BJ (cell line): ENCODE measurements at places on chromosomes 16 and 17.

- DNase-seq, result no peak
These were observed 20.8 kb downstream of the CEP112 start for GRCh38 chr17:66171172-66171571.

DNA sequence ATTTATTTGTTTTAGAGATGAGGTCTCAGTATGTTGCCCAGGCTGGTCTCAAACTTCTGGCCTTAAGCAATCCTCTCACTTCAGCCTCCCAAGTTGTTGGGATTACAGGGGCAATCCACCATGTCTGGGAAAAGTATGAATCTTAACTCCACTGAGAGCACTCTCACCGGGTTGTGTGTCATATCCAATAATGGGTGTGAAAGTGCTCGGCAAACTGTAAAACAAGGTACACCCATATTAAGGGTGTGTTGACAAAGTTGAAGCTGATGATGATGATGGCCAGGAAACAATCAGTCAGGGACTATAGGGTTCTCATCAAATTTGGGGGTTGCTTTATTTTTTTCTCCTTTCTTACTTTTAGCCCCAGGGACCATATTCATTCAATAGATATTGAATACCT lies 25.3 kb upstream of the TMC5 start:
- DNase-seq, result no peak

DNA sequence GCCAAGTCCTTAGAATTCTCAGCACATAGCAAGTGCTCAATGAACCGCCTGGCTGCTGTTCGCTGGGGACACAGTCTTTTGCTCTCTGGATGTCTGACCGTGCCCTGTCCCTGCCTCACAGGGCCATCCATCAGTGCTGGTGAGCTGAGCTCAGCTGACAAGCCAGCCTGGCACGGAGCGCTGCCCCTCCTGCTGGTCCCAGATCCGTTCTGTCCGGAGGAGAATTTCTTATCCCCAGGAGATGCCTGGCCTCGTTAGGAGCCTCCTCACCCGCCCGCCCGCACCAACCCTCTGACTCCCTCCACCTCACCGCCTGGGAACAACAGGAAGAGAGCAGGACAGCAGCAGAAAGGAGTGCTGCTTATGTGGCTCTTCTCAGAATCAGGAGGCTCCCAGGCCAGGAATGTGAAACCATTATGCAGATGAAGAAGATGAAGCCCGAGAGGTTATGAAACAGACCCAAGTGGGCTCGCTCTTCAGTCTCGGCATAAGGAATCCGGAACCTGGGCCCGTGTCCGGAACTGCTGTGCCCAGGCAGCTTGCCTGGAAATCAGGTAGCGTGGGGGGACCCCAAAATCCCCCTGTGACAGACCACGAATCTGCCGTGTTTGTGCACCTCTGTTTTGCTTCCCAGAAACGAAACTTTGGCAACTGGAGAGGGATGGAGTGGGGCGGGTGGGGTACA lies 28.8 kb upstream of the RMI2 start:
- no peak for DNase-seq

GRCh38 chr17:73058022-73058421 lies 34.5 kb downstream of the SLC39A11 start:
- DNase-seq, result no peak

GRCh38 chr17:55903028-55903690 lies 152.3 kb downstream of the PCTP start:
- DNase-seq, result no peak

DNA sequence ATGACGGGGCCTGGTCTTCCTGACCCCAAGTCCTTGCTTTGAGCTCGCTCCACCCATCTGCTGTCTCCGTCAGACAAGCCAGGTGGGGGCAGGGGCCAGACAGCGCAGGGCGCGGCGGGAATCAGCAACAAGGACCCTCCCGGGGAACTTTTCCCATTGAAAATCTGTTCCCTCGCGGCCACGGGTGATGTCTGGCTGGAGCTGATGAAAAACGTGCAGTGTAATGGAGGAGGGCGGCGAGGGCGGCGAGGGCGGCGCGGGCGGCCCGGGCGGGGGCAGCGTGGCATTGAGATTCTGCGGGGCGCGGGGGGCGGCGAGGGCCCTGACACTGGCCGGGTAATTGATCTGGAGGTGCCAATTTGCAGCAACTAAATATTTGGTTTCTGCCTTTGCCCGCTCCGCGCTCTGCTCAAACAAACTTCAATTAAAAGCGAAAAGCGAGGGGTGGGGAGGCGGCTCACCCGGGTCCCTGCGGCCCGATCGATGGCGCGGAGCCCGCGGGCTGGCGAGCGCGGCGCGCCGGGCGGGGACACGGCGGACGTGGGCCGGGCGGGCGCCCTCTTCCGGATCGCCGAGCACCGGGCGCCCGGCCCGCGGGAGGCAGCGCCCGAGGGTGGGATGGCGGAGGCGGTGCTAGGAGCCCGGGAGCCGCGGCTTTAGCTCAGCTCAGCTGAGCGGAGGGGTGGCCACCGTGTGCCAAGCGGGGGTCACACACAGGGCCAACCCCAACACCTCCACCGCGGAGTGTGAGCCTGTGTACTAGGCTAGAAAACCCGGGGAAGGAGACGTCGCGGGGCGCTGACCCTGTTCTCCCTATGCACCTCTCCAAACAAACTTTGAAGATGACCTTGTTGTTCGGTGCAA lies 32.4 kb downstream of the DCAKD start:
- DNase-seq, result no peak

- DNase-seq, result no peak
These were observed 38.6 kb upstream of the TOB1 start for GRCh38 chr17:50904518-50905459.

DNA sequence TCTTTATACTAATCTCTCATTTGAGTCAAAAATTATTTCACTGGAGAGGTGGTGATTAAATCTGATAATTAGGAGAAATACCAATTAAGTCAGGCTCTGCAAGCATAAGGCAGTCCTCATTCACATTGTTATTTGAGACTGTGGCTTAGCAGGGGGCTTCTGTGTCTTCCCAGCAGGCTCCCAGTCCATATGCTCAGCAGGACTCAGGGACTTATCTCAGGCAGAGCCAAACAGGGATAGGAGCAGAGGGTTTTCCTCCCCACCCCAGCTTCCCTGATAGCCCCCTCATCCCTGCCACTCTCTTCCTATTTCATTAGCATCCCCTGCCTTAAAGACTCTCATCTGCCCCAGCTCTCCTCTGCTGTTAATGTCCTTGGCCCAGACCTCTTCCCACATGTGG lies 104.3 kb upstream of the DNAH9 start:
- DNase-seq, result no peak

DNA sequence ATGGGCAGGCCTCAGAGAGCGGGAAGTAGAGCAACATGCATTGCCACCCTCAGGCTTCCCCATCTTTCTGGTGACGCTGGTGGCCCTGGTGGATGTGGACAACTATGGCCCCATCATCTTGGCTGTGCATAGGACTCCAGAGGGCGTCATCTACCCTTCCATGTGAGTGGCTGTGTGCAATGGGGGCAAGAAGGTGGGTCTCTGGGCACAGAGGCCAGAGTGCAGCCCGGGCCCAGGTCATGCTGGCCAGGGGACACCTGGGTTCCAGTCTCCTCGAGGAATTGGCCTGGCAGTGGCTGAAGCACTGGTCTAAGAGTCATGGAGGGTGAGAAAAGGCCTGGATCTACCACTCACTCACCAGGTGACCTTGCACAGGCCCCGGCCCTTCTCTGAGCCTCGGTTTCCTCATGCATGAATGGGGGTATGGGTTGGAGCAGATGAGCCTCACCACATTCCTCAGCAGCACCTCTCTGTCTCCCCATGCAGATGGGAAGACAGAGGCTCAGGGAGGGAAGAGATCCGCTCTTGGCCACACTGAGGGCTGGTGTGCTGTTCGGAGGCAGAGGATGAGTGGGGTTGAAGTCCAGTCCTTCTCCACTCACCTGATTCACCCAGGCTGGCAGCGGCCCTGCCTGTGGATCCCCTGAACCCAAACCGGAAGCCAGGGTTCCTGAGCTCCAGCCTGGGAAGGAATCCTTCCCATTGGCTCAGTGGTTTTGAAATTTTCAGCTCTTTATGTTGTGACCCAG lies 7.2 kb upstream of the ADGRG3 start:
- no peak for DNase-seq

- no peak for DNase-seq
These were observed 78.8 kb upstream of the CRHR1 start for GRCh38 chr17:45705123-45706009.

GRCh38 chr16:52591934-52592592 lies 45.1 kb upstream of the TOX3 start:
- DNase-seq, result no peak

- no peak for DNase-seq
These were observed 13.5 kb downstream of the NPRL3 start for GRCh38 chr16:125011-125410.
